ENCODE measurements at places on chromosomes 5 and 9. TPM values are rescaled to one million over a fixed set of nuclear protein-coding genes. Genes with fewer than 3 reads are reported as not detected.

Gene C9orf153
- total RNA-seq = 2.7 TPM

DNA sequence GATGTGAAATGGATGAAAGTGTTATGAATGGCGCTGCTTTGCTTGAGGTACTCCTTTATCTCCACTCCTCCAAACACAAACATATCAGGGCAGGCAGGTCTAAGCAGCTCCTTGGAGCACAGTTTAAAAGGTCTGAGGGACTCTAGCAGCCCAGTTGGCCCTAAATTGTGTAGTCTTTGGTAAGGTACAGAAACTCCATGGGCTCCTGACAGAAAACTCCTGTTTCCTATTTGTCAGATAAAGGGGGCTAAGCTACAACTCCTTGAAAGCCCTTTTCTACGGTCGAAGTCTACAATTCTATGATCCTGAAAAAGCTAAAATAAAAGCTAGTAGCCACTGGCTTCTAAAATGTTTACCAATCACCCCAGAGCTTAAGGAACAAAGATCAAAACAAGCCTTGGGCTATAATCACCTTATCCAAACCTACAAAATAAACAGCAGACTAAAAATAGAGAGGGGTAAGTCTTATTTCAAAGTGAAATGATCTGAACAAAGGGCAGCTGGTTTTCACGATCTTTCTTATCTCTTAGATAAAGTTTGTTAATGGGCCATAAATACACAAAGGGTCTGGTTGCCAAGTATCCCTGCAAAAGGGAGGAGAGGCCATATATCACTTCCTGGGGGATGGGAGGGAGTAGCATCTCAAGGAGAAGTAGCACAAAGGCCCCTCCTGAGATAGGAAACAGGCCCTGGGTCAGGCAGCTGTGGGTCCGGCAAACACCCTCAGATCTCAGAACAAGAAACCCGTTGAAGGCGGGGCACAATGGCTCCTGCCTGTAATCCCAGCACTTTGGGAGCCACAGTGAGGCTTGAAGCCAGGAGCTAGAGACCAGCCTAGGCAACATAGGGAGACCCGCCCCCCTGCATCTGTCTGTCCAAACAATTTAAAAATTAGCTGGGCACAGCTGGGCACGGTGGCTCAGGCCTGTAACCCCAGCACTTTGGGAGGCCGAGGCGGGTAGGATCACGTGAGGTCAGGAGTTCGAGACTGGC, 28.3 kb upstream of the DENND4C start:
- peak; percentile 56 for DNase-seq

DNA sequence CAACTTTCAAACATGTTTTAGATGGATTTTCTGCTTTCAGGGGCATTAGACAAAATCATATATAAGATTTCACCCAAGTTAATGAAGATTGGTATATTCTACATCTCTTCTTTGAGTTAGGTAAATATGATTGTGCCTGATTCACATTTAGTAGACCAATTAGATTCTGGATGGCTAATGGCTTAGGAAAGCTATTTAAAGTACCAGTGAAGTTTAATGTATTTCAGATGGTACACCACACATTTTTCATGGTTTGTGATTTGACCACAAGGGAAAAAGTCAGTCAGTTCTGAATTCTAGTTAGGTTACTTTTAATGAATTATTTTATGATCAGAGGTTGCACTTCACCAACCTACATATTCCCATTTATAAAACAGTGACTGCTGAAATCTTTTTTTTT, 409.7 kb downstream of the ADGRV1 start:
- DNase-seq = no peak

- no peak for DNase-seq
Measured at GRCh38 chr9:129237164-129237611, 59.1 kb upstream of the IER5L start.

GRCh38 chr5:34915856-34916192, 313 bp downstream of the BRIX1 start:
- no peak for DNase-seq
